Sciatic nerve (tissue), 2 donors: ENCODE measurements at places on chromosomes 3 and 15. TPM values are rescaled to one million over a fixed set of nuclear protein-coding genes. Genes with fewer than 3 reads are reported as not detected.

Gene MRPL3
- total RNA-seq = 45.3 TPM

Gene GOLGA8R
- total RNA-seq = 15.6 TPM

Gene FOXB1
- not detected for total RNA-seq

Gene CYP19A1
- 24.0 TPM for total RNA-seq

Gene CD86
- 15.4 TPM for total RNA-seq

Gene SYNPR
- not detected for total RNA-seq

Gene P4HTM
- 40.1 TPM for total RNA-seq

Gene ALDH1L1
- total RNA-seq = 4.1 TPM

Gene HGD
- total RNA-seq = 0.40 TPM

Gene GOLGA6A
- total RNA-seq = 0.98 TPM

Gene C2CD4B
- total RNA-seq = 5.9 TPM

Gene GPR62
- 0.13 TPM for total RNA-seq

Gene NUP210
- total RNA-seq = 5.5 TPM

Gene TRPM1
- total RNA-seq = not detected

Gene PLIN1
- total RNA-seq = 57.4 TPM

DNA sequence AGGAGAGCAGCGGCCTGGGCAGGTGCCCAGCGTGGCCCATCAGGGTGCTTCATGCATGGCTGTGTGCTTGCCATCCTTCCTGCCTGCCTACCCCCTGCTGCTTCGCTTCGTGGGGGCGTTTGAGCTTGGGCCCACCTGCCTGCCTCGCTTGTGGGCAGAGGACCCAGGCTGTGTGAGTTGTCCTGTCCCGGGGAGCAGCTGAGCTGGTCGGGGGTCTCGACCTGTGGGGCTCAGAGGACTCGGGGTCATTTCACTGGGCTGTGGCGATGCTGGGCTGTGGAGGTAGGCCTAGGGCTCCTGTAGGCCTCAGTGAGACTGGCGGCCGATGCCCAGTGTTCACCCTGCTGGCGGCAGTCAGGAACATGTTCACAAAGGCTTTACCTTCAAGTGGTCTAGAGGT is 12.1 kb upstream of the STAB1 start:
- DNase-seq = no peak

- no peak for DNase-seq
These were observed 5.2 kb downstream of the PARP3 start for GRCh38 chr3:51947215-51947900.

DNA sequence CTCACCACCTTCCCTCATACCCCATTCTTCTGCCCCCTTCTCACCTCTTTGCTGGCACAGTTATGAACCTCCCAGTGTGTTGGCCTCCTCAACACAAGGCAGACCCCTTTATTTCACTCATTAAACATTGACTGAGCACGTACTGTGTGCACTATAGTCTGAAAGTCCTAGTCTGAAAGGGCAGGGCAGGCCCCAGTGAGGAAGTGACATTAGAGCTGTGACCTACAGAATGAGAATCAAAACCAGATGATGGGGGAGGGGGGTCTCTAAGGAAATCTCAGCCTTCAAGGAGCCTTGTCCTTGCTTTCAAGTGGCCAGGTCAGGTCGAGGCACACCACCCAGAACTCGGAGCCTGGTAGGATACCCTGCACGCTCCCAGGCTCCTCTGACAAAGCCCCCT is 3.5 kb downstream of the SLC28A1 start:
- no peak for DNase-seq

- no peak for DNase-seq
These were observed 48.9 kb downstream of the PAK2 start for GRCh38 chr3:196788528-196788927.

DNA sequence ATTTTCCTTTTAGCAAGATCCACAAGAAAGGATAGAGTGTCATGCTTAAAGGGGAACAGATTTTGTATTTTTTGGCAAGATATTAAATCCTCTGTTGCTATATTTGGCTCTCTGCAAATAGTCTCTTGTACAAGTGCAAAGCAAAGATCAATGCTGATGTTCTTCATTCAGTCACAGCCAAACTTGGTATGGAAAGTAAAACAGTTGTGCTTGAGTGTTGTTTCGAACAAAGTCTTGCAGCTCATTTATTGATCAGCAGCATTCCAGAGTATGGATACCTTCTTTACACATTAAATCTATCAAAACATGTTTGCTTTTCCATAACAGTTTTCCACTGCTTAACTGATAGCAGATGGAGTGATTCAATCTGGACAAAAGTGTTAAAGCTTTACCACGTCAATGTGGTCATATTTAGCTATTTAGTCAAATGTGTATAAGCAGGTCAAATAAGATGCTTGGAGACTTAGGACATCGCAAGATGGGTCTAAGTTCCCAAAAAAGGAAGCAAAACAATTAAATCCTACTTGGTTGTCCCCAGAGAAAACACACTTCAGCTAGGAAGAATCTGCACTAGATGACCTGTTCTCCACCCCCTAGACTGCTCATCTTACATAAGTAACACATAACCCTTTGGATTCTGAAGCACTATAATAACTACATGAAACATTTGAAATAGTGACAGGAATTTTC is 52.4 kb downstream of the VGLL3 start:
- no peak for DNase-seq

DNA sequence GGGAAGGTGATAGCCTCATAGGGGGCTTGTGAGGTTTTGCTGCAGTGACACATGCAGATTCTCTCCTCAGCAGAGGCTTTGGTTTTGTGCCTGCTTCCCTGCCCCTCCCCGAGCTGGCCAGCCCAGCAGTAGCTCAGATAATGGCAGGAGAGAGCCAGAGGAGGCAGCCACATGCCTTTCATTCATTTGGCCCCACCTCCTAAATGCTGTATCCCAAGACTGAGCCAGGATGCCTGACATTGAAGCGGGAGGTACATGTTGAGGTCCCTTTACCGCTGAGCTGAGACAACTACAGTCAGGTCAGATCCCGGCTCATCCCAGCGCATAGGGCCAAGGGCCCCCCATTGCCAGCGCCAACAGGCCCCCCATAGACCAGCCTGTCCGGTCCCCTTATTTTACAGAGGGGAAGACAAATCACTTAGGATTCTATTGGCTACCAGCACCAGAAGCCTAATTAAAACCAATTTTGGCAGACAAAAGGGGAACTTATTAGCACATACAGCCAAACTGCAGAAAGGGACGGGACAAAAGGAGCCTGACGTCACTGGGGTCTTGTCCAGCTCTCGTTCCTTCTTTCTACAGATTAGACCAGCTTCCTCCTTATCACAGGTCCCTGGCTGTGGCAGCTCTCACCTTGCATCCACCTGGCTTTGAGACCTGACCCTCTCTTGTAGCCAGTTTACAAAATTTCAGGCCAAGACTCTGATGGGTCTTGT is 12.1 kb upstream of the POLG start:
- no peak for DNase-seq

GRCh38 chr15:35533130-35534110 is 12.5 kb downstream of the DPH6 start:
- no peak for DNase-seq

DNA sequence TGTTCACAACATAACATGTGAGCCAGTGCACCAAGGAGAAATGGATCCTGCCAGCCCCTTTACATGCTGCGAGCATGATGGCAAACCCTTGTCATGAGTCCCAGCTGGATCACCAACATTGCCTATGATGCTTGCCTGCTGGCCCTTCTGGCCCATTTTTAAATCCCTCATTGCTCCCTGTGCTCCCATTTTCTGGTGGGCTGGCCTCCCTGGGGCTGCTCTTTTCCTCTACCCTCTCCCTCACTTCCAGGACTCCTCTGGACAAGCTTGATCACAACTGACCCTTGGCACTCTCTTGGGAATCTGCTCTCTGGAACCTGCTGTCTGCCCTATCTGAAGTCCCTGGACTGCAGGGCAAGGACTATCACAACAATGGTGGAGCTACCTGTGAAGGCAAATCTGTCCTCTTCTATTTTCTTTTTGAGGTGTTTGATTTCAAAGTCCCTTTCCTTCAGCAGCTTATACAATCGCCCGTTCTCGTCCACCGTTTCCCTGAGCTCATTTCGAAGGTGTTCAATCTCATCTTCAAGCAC is 16.3 kb downstream of the CCDC13 start:
- no peak for DNase-seq

GRCh38 chr3:181955566-181955965 is 243.8 kb downstream of the SOX2 start:
- no peak for DNase-seq

DNA sequence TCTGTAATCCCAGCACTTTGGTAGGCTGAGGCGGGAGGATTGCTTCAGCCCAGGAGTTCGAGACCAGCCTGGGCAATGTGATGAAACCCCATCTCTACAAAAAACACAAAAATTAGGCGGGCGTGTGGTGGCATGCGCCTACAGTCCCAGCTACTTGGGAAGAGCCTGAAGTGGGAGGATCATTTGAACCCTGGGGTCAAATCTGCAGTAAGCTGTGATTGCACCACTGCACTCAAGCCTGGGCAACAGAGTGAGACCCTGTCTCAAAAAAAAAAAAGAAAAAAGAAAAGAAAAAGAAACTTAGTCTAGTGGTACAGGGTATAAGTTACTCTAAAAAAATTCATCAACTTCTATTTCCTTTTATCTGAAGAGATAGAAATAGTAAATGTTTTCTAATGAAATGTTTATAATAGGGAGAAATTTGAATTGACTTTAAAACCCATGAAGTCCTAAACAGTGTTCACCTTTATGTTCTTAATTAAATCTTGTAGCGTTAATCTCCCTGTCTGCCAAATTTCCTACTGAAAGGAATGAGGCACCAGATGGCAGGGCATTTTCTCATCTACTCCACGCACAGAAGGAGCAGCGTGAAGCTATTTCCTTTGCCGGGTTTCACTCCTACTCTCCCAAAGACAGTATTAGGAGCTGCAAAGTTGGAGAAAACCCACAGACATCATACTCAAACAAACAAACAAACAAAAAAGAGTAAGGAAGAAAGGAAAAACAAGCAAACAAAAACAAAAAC is 1.9 kb downstream of the PCLAF start:
- no peak for DNase-seq

GRCh38 chr3:166993015-166993630 is 387.0 kb downstream of the ZBBX start:
- no peak for DNase-seq

DNA sequence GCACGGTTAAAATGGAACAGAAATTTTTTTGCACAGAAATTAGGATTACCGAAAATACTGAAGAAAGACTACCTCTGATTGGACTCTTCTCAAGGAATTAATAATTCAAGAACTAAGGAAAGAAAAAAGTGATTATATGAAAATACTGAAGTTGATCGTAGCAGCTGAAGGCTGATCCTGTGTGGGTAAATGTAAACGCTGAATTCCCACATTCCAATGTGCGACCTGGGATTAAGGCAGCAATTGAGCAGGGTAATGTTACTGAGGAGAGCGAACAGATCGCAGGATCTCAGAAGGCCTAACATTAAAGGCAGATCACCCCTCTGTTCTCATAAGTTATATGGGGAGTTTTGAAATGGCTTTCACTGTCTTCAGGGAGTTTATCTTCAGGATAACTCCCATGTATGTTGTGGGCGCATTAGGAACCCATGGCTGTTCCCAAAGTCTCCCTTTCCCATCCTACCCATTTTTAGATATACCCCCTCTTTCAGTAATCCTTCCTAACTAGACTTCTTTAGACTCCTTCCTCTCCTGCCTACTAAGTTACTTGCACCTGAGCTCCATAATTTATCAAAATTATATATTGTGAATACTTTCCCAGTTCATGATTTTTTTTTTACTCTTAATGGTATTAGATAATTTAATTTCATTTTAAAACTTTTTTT is 1.0 kb upstream of the UBL7 start:
- no peak for DNase-seq

GRCh38 chr15:79887054-79887930 is 9.5 kb downstream of the MTHFS start:
- no peak for DNase-seq

- DNase-seq = no peak
These were observed 55.8 kb upstream of the SLC7A14 start for GRCh38 chr3:170641510-170642236.

DNA sequence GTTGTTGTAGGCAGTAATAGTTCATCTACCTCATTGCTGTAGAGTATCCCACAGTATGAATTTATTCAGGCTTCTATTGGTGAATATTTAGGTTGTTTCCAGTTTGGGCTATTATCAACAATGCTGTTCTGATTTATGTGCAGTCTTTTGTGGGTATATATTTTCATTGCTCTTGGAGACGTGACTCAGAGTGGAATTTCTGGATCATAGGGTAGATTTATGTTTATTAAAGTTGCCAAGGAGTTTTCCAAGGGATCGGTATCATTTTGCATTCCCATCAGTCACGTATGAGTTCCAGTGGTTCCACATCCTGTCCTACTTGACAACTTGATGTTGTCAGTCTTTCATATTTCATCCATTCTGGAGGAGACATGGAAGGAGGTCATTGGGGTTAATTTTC is 8.4 kb upstream of the HRH1 start:
- no peak for DNase-seq

DNA sequence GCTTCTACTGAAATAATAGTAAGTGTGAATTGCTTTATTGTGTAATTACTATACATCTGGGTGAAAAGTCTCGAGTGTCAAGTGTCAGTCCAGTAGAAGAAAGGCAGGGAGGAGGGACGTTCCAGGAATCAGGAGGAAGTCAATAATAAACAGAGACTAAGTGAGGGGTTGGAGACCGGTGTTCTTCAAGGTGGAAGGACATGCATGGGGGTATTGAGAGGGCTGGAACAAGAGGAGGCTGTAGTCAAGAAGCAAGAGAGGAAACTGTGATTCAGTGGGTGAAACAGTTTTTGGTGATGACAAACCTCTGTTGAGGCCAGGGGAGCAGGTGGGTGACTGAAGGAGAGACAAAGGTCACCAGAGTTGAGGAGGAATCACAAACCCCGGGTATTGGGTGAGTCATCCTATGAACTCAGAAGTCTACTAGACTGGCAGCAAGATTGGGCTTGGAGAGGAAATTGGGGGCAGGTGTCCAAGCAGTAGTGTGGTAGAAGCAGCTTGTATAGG is 11.6 kb upstream of the SCAMP5 start:
- DNase-seq = no peak

DNA sequence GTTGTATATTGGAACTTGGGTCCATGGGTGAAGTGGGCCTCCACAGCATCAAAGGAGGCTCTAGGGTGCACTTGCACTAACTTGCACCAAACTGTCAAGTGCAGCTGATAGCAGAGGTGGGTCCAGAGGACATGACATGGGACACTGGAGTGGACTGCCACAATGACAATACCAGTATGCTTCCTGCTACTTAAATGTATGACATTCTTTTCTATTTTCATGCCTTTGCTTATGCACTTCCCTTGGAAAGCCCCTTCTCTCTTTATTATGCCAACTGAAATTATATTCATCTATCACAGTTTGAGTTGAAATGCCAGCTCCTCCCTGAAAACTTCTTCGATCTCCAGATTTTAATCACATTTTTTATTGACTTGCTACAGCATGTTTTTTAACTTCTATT is 101.8 kb downstream of the CFAP20DC start:
- no peak for DNase-seq

- no peak for DNase-seq
These were observed 71.9 kb downstream of the SSR3 start for GRCh38 chr3:156483002-156483401.

DNA sequence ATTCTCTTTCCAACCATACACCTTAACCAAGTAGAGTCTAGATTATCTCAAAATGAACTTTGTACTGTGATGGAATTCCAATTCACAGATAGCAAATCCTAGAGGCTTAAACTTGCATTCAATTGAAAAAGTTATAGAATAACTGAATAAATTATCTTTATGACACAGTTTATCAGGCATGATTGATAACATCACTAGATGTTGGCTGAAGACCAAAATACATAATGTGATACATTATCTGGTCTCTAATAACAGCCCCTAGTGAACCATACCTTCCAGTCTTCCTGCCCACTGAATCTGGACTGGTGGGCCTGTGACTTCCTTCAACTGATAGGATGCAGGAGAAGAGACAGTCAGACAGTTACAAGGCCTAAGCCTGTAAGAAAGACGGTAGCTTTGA is 165.2 kb upstream of the CMC1 start:
- no peak for DNase-seq
